ENCODE measurements at places on chromosomes 12 and 14. TPM values are rescaled to one million over a fixed set of nuclear protein-coding genes. Genes with fewer than 3 reads are reported as not detected.

DNA sequence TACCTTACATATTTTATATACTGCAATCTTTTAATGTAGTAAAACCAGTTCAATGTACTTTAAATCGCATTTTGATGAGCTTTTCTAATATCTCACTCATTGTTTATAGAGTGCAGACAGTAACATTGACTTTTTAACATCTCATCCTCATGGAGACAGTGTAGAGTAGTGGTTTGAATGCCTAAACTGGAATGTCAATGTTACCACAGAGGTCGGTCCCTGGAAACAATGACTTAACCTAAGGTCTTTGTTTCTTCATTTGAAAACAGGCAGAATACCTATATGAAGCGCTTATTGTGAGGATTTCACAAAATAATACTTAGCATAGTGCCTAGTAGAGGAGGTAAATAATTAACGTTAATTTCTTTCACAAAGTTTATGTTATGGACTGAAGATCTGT, 5.0 kb downstream of the CDK17 start:
- no peak for DNase-seq
- H3K4me3 ChIP-seq = no peak overlapping the region
- H3K27ac ChIP-seq = no peak overlapping the region
- H3K36me3 ChIP-seq = no peaks in the 10 kb centered on the region
- H3K4me1 ChIP-seq = peaks cover 12% of the 10 kb centered on the region
- no peaks in the 10 kb centered on the region for H3K27me3 ChIP-seq

GRCh38 chr12:65510584-65511050, 232.1 kb downstream of the MSRB3 start:
- DNase-seq = no peak
- H3K27me3 ChIP-seq = no peaks in the 10 kb centered on the region
- no peak overlapping the region for H3K27ac ChIP-seq
- H3K36me3 ChIP-seq = no peaks in the 10 kb centered on the region
- H3K4me3 ChIP-seq = no peak overlapping the region

Gene SMCO2
- total RNA-seq = not detected

- peak overlapping the region; percentile 96 for H3K27ac ChIP-seq
- H3K4me1 ChIP-seq = peaks cover 38% of the 10 kb centered on the region
- DNase-seq = peak; percentile 52
- H3K36me3 ChIP-seq = no peaks in the 10 kb centered on the region
Measured at GRCh38 chr12:31728289-31728916, 418 bp downstream of the AMN1 start.

DNA sequence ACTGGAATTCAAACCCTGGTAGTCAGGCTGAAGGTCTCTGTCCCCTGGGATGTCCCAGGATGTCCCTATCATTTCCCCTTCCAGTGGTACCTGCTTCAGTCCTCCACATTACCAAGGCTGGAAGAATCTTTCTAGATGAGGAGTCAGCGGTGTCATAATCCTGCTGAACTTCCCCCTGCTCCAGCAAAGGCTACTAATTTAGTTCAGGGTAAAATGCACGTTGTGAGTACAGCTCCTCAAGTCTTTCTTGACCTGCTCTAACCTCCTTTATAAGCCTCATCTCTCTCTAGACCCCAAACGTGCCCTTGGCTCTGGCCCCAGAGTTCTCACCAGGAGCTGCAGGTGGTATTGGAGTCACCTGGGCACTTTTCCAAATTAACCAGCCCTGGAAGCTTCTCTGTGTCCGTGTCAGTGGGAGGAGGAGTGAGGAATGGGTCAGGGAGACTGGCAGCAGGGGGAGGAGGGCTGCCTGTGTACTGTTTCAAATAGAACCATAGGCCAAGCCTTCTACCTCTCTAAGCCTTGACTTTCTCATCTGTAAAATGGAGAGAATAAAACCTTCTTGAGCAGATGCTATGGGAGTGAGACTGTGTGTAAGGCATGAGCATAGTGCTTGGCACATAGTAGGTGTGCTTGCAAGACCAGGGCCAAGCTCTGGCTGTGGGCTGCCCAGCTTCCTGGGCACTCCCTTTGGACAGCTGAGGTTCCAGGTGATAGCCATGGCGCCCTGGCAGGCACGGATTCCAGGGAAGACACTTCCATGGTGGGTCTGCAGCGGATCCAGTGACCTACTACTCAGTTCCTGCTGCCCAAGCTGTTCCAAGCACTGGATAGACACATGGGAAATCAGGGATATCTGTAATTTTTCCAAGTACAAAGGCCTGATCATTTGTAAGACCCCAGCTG, 24.5 kb downstream of the ASB2 start:
- no peaks in the 10 kb centered on the region for H3K27me3 ChIP-seq
- H3K4me1 ChIP-seq = no peaks in the 10 kb centered on the region
- no peak overlapping the region for H3K4me3 ChIP-seq
- DNase-seq = no peak

Gene POTEM
- not detected for total RNA-seq

- no peaks in the 10 kb centered on the region for H3K27me3 ChIP-seq
- no peak overlapping the region for H3K27ac ChIP-seq
- peak; percentile 3 for DNase-seq
- no peaks in the 10 kb centered on the region for H3K36me3 ChIP-seq
Measured at GRCh38 chr12:131097202-131098177, 143.8 kb downstream of the ADGRD1 start.

- H3K4me3 ChIP-seq = no peak overlapping the region
- H3K36me3 ChIP-seq = no peaks in the 10 kb centered on the region
- no peak overlapping the region for H3K27ac ChIP-seq
- no peaks in the 10 kb centered on the region for H3K27me3 ChIP-seq
- no peaks in the 10 kb centered on the region for H3K4me1 ChIP-seq
Measured at GRCh38 chr14:60349663-60350365, 100.8 kb downstream of the PPM1A start.

Gene PLEKHG3
- 83.0 TPM for total RNA-seq

DNA sequence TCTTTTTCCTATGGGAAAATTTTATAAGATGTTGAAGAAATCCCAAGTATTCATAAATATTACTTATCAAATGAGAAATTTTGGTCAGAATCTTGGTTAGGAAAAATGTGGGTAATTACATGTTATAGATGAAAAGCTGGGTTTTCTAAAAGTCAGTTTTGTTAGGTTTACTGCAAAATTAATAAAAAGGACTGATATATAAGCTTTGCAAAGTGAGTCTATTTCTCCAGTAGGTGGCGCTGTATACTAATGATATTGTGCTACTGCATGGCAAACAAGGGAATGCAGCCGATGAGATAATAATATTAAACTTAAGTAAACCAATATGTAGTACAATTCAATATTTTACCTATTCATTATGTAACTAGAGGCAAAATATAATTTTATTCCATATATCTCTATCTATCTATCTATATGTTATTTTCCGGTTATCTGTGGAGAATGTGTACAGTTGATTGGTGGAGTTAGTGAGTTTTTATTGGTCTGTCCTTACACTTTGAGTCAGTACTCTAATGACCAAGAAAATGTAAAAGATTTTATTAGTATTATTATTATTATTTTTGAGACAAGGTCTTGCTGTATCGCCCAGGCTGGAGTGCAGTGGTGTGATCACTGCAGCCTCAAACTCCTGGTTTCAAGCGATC, 32.9 kb downstream of the MIPOL1 start:
- H3K4me3 ChIP-seq = no peak overlapping the region
- DNase-seq = no peak

Gene C1S
- 251 TPM for total RNA-seq

- H3K4me3 ChIP-seq = no peak overlapping the region
- peak overlapping the region; percentile 58 for H3K27ac ChIP-seq
- no peaks in the 10 kb centered on the region for H3K4me1 ChIP-seq
Measured at GRCh38 chr14:76767681-76768656, 6.7 kb downstream of the VASH1 start.

- no peaks in the 10 kb centered on the region for H3K4me1 ChIP-seq
- H3K4me3 ChIP-seq = no peak overlapping the region
- no peak overlapping the region for H3K27ac ChIP-seq
- no peak for DNase-seq
- H3K27me3 ChIP-seq = no peaks in the 10 kb centered on the region
- peaks cover 13% of the 10 kb centered on the region for H3K36me3 ChIP-seq
Measured at GRCh38 chr12:112496496-112496895, 77.7 kb downstream of the PTPN11 start.

DNA sequence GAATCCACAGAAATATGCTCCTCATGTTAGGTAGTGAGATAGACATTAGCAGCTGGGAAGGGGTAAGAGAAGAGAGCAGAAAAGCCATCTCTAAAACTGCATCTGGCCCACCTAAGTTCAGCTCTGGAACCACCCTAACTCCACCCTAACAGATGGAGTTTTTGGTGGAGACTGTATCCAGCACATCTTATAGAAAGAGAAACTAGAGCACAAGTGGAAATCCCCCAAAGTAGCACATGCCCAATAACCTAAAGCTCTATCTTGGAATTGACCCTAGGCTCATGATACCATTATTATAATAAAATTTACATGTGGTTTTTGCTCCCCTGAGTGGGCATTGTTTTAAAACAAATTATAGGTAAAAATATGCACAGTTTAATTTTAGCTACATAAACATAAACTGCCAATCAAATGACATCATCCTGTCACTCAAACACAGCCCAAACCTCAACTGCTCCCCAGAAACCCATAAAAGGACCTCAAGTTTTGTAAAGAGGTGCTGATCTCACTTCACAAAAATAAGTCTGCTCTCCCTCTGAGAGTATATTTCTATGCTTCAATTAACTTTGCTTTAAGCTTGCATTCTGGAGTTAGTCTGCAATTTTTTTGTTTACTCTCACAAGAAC, 206.4 kb downstream of the PIK3C2G start:
- H3K27me3 ChIP-seq = no peaks in the 10 kb centered on the region
- no peaks in the 10 kb centered on the region for H3K36me3 ChIP-seq
- no peak overlapping the region for H3K4me3 ChIP-seq
- peaks cover under 1% of the 10 kb centered on the region for H3K4me1 ChIP-seq
- no peak for DNase-seq

GRCh38 chr14:101986953-101987352, 22.6 kb downstream of the DYNC1H1 start:
- no peak overlapping the region for H3K27ac ChIP-seq
- DNase-seq = no peak
- H3K4me3 ChIP-seq = no peak overlapping the region
- no peaks in the 10 kb centered on the region for H3K27me3 ChIP-seq
- peaks cover 80% of the 10 kb centered on the region for H3K36me3 ChIP-seq

Gene TSPAN8
- total RNA-seq = 3.7 TPM

Gene TSPAN19
- total RNA-seq = not detected

DNA sequence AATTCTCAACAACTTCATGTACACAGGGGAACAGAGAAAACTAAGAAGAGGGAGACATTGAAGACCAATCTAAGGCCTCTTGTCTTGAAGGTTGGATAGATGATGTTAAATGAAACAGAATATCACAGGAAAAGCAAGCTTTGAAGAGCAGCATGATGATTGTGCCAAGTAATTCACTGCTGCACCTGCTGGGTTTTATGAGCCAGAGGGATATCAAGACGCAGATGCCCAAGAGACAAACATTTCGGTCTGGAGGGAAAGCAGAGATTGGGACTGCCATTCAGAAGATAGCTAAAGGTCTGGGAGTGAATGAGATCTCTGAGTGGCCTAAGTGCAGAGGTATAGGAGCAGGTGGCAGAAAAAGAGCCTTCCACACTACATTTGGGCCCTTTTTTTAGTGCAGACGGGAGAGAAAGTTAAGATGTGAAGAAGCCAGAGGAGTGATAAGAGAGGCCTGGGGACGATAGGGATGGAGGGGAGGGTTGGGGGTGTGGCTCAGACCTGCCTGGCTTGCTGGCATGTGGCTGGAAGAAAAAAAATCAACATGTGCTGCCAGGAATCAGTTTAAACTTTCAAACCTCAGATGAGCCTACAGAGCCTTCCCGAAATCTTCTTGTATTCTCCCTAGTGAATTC, 200.6 kb downstream of the AEBP2 start:
- no peaks in the 10 kb centered on the region for H3K27me3 ChIP-seq
- no peak for DNase-seq
- H3K27ac ChIP-seq = no peak overlapping the region
- no peaks in the 10 kb centered on the region for H3K36me3 ChIP-seq
- no peaks in the 10 kb centered on the region for H3K4me1 ChIP-seq

GRCh38 chr14:55807881-55808379, 227.9 kb downstream of the KTN1 start:
- no peaks in the 10 kb centered on the region for H3K27me3 ChIP-seq
- no peak overlapping the region for H3K4me3 ChIP-seq
- peaks cover 12% of the 10 kb centered on the region for H3K4me1 ChIP-seq
- H3K36me3 ChIP-seq = no peaks in the 10 kb centered on the region
- no peak overlapping the region for H3K27ac ChIP-seq

Gene GSC
- 3.6 TPM for total RNA-seq

Gene KCNH3
- 0.94 TPM for total RNA-seq

Gene PAH
- not detected for total RNA-seq

GRCh38 chr14:71062581-71063303, 155.5 kb downstream of the PCNX1 start:
- no peak overlapping the region for H3K27ac ChIP-seq
- peaks cover 15% of the 10 kb centered on the region for H3K36me3 ChIP-seq
- no peak overlapping the region for H3K4me3 ChIP-seq
- H3K27me3 ChIP-seq = no peaks in the 10 kb centered on the region
- H3K4me1 ChIP-seq = no peaks in the 10 kb centered on the region

GRCh38 chr14:63275611-63276010, 43.1 kb downstream of the GPHB5 start:
- H3K27me3 ChIP-seq = no peaks in the 10 kb centered on the region
- no peaks in the 10 kb centered on the region for H3K4me1 ChIP-seq
- H3K27ac ChIP-seq = no peak overlapping the region
- DNase-seq = no peak
- no peak overlapping the region for H3K4me3 ChIP-seq

DNA sequence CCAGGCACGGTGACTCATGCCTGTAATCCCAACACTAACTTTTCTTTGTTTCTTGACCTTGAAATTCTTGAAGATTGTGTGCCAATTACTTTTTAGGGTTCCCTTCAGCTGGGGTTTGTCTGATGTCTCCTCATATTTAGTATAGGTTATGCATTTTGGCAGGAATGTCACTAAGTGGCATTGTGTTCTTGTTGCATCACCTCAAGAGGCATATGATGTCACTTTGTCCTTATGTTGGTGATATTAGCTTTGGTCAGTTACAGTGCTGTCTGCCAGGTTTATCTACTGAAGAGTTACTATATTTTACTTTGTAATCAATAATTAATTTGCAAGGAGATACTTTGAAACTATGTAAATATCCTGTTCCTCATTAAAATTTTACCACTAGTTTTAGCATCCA, 61.0 kb upstream of the BTG1 start:
- H3K4me3 ChIP-seq = no peak overlapping the region
- no peak overlapping the region for H3K27ac ChIP-seq
- H3K36me3 ChIP-seq = no peaks in the 10 kb centered on the region
- no peak for DNase-seq
- H3K27me3 ChIP-seq = no peaks in the 10 kb centered on the region
- H3K4me1 ChIP-seq = no peaks in the 10 kb centered on the region

Gene DPY19L2
- 63.4 TPM for total RNA-seq

DNA sequence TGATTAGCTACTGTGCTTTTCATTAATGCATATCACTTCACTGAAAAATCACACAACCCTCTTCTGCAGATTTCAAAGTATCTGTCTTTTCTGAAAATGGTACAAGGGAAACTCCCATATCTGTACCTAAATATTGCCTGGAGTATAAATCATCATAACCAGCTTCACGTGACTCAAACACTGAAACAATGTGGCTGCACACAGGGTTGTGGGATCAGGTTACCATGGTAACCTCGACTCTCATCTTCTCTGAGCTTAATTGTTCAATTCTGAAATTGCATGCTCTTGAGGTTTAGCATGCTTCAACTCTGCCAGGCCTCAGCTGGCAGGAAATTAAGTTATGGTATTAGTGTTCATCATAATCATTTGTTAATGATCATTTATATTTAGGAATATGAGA, 77.5 kb upstream of the CPSF6 start:
- no peaks in the 10 kb centered on the region for H3K27me3 ChIP-seq
- H3K4me1 ChIP-seq = no peaks in the 10 kb centered on the region
- no peak overlapping the region for H3K4me3 ChIP-seq
- H3K27ac ChIP-seq = no peak overlapping the region

Gene ACTR6
- 18.1 TPM for total RNA-seq

- no peak for DNase-seq
- H3K27me3 ChIP-seq = peaks cover 10% of the 10 kb centered on the region
- H3K4me1 ChIP-seq = peaks cover 11% of the 10 kb centered on the region
- no peaks in the 10 kb centered on the region for H3K36me3 ChIP-seq
- no peak overlapping the region for H3K27ac ChIP-seq
Measured at GRCh38 chr12:51873251-51873994, 14.5 kb upstream of the ANKRD33 start.

Data from thyroid gland (tissue), 4 donors.